Uterus (tissue), 4 donors: ENCODE measurements at places on chromosomes 16 and 17.

GRCh38 chr17:6660805-6661463, 9.4 kb downstream of the C17orf100 start:
- no peak for DNase-seq

- DNase-seq, result no peak
Measured at GRCh38 chr17:72432881-72433280, 312.1 kb downstream of the SOX9 start.

- DNase-seq, result no peak
Measured at GRCh38 chr17:38719943-38720641, 10.0 kb upstream of the CISD3 start.

- peak; percentile 45 for DNase-seq
Measured at GRCh38 chr17:8140065-8141029, 11.9 kb downstream of the PER1 start.

- no peak for DNase-seq
Measured at GRCh38 chr17:28008513-28008912, 34.0 kb upstream of the NLK start.

GRCh38 chr17:37701496-37701898, 43.4 kb downstream of the HNF1B start:
- DNase-seq, result no peak

- DNase-seq, result no peak
Measured at GRCh38 chr17:79980246-79981043, 55.2 kb downstream of the TBC1D16 start.

- DNase-seq, result no peak
Measured at GRCh38 chr16:88387941-88388627, 5.3 kb downstream of the ZNF469 start.

GRCh38 chr17:34443619-34444469, 80.8 kb upstream of the CCL1 start:
- DNase-seq, result no peak

GRCh38 chr17:74345433-74346241, 16.0 kb downstream of the BTBD17 start:
- no peak for DNase-seq

GRCh38 chr17:41315204-41315794, at the start of gene KRTAP17-1:
Gene KRTAP17-1 (minus strand): TSS chr17:41315710. CDS start chr17:41315650, 60 bp downstream.
- no peak for DNase-seq

DNA sequence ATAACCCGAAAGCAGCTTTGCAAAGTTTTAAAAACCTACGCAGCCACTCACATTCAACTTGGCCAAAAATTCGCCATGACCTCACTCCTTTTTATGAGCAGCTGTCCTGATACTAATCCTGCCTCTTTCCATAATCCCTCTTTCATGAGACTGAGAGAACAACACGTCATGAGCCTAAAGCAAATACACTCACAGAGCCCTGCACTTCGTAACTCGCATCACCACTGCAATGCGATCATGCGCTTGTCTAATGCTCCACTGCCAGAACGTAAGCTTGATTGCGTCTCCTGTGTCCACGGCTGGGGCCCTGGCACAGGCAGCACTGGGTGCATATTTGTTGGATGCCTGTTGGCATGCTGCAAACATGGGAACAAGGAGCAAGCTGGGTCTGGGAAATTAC, 36.2 kb downstream of the CDRT4 start:
- peak; percentile 52 for DNase-seq

- no peak for DNase-seq
Measured at GRCh38 chr16:78566397-78567073, 467.1 kb downstream of the WWOX start.

DNA sequence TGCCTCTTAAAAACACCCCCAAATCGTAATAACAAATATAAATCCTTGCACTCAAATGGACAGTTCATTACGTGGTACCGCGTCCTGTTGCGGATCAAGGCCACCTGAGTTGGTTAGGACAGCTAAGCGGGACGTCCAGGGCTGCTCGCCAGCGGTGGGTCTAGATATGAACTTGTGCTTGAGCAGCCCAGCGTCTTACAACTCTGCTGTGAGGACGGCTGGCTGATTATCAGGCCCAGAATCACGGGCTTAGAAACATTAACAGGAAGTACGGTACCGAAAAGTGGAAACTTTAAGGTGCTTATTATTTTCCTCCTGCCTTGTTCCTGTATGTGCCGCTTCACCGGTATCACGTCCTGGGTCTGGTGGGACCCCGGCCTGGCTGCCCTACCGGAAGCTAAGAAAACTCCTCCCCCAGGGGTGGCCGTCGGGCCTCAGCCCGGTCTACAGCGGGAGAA, 832 bp upstream of the SRRM2 start:
- DNase-seq, result peak; percentile 49

- no peak for DNase-seq
Measured at GRCh38 chr17:6249732-6250131, 179.6 kb downstream of the WSCD1 start.

GRCh38 chr16:52577130-52577706, 30.3 kb upstream of the TOX3 start:
- DNase-seq, result no peak

DNA sequence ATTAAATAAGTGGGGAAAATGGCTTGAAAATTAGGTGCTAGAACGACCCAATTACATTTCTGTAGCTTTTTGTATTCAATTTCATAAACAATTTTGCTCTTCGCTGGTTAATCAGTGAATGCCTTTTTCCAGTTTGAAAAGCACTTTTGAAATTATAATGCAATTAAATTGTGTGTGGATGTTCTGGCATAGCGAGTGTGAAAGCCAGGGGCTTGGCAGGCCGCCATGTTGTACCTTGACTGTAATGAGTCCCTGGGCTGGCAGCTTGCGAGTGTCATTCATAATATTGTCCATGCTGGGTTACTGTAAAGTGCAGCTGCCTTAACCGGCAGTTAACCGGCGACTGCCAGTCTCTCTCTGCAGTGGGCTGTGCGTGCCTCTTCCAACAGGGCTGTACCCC, 177.8 kb downstream of the CCDC182 start:
- no peak for DNase-seq

DNA sequence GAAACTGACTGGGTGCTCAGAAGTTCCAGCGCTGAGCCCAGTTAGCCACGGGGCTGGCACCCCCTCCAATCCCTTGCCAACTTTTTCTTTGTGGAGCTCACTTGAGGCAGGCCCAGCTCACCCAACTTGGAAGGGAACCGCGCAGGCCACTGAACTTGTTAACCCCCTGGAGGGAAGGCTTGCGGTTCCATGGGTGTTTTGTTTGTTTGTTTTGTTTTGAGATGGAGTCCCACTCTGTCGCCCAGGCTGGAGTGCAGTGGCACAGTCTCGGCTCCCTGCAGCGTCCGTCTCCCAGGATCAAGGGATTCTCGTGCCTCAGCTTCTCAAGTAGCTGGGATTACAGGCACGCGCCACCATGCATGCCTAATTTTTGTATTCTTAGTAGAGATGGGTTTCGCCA, 34.1 kb upstream of the NDRG4 start:
- DNase-seq, result no peak

- no peak for DNase-seq
Measured at GRCh38 chr17:38416840-38417209, 11.4 kb upstream of the ARHGAP23 start.

DNA sequence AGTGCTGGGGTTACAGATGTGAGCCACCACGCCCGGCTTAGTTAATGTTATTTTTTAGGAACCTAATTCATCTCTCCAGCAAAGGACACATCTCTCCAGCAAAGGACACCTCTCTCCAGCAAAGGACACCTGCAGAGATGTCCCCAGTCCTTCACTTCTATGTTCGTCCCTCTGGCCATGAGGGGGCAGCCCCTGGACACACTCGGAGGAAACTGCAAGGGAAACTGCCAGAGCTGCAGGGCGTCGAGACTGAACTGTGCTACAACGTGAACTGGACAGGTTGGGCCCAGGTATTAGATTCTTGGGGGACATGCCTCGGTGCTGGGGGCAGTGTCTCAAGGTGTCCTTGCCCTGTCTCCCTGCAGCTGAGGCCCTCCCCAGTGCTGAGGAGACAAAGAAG, 4.7 kb downstream of the PFAS start:
- no peak for DNase-seq

GRCh38 chr17:17877529-17878358, 41.0 kb upstream of the SREBF1 start:
- DNase-seq, result peak; percentile 86

DNA sequence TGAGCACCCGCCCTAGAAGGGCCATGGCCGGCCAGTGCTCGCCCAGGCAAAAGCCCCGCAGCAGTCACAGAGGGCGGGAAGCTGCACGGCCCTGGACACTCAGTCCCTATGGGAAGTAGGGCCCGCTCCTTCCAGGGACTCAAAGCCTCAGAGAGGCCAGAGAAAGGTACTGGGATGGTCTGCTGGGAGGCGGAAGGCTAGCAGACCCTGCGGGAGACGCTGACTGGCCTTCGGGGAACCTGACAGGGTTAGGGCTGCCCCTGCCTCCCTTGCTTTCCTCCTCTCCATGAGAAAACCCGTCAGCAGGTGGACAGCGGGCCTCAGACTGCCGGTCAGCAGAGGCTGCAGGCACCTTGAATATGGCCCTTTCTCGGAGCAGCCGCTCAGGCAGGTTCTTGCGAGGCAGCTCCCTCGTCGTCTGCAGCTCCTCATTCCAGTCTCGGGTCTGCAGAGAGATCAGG, 11.5 kb downstream of the CLUH start:
- DNase-seq, result peak; percentile 9

DNA sequence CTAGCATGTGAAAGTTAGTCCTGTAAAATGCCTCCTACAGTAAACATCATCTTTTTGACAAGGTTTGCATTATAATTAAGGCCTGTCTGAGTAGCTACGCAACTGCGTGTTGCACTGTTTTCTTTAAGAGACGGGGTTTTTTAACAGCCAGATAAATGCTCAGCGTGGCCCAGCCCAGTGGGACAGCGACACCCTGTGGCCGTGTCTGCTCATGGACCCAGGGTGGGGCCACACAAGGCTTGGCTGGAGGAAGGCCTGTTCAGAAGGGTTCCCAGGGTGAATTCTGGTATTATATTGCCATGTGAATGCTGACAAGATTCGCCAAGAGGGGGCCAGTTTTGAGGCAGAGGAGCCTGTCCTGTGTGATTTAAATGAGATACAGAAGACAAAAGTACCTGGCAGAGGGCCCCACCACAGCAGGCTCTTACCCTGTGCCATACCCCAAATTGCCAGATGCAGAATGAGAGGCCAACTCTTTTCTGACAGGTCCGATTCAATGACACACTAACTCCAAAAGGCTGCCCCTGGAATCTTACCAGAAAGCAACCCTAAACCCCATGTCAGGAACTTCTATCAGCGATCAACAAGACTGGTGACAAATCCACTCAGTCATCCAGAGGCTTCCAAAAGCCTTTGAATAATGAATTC, 65.9 kb upstream of the IRX6 start:
- DNase-seq, result no peak
